ENCODE measurements at places on chromosomes 7 and 10.

GRCh38 chr10:31374146-31374696 is 55.2 kb downstream of the ZEB1 start:
- ATAC-seq: no peak

DNA sequence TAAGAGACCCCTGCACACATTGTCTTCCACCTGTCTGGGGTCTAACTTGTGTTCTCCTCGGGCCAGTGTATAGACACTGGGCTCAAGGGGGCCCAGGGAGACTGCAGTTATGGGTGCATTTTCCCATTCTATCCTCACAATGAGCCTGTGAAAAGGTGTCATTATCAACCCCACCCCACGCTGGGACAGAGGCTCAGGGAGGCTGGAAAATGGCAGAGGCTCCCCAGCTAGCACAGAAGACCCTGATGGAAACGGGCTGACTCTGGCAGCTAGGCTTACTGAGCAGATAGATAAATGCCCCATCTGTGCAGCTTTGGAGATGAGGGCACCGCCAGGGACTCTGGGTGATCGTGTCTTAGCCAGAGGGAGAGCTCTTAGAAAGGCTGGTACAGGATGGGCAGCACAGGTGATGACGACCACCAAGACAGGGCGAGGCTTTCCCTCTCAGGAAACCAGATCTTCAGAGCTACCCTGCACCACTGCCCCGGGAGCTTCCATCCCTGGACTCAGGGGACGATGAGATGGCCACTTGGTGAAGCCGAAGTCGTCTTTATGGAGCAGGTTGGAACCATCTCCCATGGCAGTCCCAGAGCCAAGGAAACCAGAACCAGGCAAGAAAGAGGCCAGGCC is 58.2 kb upstream of the CHST15 start:
- no peak for ATAC-seq

DNA sequence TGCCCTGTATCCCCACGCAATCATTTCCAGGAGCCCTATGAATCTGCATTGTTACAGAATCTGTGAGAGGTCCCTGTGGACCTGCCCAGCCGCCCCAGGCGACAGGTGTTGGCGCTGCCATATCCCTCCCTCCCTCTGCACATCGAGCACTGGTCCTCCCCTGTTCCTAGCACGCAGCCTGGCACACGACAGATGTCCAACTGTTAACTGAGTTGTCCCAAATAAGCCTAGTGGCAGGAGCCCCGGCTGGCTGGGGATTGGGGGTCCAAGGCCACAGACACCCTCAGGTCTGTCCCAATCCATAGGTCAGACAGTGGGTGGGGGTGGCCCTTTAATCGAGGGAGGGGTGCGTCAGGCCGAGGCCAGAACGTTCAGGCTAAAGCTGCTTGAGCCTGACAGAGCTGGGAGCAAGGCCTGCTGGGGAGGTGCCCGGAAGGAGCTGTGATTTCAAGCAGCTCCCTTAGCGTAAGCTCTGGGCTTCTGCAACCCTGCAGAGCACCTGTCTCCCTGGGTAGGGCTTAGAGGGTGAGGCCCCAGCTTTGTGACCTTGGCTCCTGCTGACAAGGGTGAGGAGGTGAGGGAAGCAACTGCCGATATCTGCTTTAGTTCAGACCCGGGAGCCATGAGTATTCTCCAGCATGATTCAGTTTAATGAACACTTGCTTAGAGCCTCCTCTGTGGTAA is 40.1 kb downstream of the ADRA2A start:
- no peak for ATAC-seq

DNA sequence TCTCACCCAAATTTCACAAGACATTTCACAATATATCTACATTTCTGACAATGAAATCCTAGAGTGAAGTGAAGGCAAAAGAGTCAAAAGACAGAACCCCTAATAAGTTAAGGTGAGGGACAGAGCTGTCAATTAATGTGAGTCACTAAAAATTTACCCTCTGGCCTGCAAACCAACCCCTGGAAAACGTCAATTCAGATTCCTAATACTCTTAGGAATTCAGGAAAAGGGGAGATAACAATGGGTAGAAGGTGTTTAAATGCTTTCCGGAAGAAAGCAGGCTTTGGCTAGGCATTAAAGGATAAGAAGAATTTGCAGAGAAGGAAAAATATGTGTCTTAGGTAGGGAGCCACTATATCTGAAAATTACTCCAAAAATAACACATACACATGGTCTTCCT is 299.6 kb downstream of the INHBA start:
- ATAC-seq: no peak

DNA sequence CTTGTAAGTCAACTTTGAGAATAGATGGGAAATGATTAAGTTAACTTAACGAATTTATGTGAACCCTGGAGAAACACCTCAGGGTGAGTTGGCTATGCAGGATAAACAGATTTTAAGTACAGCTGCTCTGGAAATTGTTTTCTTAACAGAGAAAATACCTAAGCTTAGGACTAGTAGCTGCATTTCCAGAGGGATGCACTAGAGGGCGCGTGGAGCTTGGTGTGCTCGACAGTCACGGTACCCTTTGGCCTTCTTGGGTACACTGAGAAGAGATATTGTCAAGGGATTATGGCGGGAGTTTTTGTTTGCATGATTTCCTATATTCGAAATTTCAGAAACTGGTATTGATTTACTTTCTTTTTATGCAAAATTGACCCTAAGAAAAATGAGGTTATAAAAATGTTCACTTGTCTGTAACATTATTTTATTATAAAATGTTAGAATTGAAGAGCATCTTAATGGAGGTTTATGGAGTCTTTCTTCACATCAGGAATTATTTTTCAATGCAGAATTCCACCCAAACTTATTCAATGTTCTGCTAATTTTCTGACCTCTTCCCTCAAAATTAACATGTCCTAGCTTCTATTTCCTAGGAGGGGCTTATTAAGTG is 58.4 kb upstream of the MYO3A start:
- peak; percentile 73 for ATAC-seq

GRCh38 chr10:29050081-29050480 is 238.8 kb upstream of the LYZL1 start:
- no peak for ATAC-seq

DNA sequence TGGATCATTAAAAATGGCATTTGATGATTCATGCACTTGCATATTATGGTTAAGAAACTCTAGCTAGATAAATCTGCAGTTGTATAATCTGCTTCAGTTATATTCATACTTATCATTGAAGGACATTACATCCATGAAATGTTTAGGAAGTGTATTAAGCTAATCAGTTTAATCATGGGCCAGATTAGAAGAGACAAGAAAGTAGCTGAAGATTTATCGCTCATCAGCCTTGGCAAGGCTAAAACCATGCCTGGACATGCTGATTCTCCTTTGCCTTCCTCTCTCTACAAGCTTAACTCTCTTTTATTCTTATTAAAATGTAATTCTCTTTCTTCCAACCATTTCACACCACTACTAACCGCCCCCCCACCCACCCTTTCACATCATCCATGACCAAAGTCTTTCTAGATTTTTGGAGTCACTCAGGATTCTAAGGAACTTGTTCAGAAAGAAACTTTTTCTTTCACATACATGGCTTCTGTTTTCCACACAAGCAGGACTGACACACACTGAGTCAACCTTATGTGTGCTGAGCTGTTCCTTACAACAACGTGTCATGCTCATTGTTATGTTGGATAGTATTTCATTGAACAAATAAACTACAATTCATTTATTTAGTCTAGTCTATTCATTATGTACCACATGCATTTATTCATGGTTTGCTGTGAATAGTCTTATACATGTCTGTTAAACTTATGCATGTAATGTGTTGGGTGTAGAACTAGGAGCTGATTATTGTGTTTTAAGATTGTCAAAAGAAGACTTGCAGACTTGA is 227.3 kb upstream of the SP8 start:
- ATAC-seq: peak; percentile 89

- ATAC-seq: no peak
Observed at GRCh38 chr7:50353894-50354595, 49.5 kb downstream of the IKZF1 start.
